ENCODE measurements at places on chromosomes 7 and 10.

DNA sequence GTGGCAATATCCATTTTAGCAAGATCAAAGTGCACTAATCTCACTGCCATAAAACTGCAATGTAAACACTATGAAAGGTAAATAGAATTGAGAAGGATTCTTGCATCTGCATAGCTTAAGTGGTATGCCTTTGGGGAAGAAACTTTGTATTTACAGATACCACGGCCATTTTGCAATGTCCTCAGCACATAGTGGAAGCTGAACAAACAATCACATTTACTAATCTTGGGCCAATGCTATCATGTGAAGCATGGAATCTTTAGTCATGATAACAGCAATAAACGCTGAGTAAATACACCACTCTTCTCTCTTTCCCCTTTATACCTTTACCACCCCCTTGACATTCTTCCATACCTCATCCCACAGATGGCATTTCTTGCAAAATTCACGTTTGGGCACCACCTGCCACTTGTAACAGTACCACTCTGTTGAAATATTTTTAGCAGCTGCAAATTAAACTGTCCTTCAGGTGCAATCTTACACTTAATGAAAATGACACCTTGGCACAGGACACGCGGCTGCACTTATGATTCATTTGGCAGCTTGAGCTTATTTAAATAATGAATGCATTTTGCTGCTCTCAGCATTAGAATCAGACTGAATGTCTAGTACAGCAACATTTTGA lies 171.8 kb downstream of the SEMA3A start:
- no peak for DNase-seq

GRCh38 chr10:52400562-52400961 lies 86.5 kb downstream of the DKK1 start:
- no peak for DNase-seq

GRCh38 chr7:8214244-8214824 lies 47.6 kb downstream of the ICA1 start:
- no peak for DNase-seq

GRCh38 chr7:26897928-26898327 lies 33.5 kb upstream of the SKAP2 start:
- DNase-seq: no peak

DNA sequence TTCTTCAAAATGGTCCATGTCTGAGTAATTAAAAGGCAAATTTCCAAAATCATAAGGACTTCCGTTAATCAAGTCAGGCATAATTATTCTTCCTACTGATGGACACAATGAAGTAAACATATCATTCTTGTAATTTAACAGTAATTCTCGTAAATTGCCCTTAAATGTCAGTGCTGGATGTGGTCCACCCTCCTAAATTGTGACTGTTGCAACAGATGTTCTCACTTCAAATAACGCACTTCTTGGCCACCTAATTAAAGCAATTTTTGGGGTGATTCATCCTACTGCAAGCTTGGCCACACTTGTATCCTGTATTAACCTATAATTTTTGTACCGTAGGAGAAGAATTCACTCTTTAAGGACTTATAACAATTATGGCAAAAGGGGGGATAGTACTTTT lies 1.9 kb downstream of the COL1A2 start:
- DNase-seq: no peak
